Ecto neural progenitor cell (in vitro differentiated cells): ENCODE measurements at places on chromosomes 3 and 15.
A peak's percentile ranks its signal among the peaks of the same experiment; 100 is the strongest.

- peak; percentile 55 for DNase-seq
These were observed 1.3 kb downstream of the RHCG start for GRCh38 chr15:89494941-89495637.

- DNase-seq: no peak
These were observed 5.4 kb downstream of the CRABP1 start for GRCh38 chr15:78345396-78346125.

GRCh38 chr15:25339431-25339830 lies 99.4 kb downstream of the UBE3A start:
- DNase-seq: no peak

- no peak for DNase-seq
These were observed 12.5 kb upstream of the TCAIM start for GRCh38 chr3:44326019-44326418.

- no peak for DNase-seq
These were observed 71.9 kb upstream of the SLC6A11 start for GRCh38 chr3:10744098-10744465.

DNA sequence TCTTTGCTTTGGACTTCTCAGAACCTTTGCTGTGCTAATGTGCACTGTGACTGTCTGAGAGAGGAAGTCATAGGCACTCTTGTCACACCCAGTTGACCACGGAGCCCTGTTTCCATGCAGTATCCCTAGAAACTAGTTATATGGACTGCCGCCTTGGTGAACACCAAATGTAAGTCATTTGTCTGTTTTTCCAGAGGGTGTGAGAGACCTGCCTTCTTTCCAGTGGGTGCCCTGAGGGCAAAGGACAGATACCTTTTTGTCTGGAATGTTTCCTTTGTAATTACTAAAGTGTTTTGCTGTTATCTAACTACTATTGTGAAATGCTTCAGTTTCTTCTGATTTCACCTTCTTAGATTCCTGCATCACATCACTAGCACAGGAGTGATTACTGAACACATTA lies 91.8 kb downstream of the LARS2 start:
- no peak for DNase-seq

- DNase-seq: no peak
These were observed 94.7 kb downstream of the SSR3 start for GRCh38 chr3:156460206-156460611.

GRCh38 chr3:70823622-70824021 lies 511.2 kb upstream of the MDFIC2 start:
- DNase-seq: no peak

DNA sequence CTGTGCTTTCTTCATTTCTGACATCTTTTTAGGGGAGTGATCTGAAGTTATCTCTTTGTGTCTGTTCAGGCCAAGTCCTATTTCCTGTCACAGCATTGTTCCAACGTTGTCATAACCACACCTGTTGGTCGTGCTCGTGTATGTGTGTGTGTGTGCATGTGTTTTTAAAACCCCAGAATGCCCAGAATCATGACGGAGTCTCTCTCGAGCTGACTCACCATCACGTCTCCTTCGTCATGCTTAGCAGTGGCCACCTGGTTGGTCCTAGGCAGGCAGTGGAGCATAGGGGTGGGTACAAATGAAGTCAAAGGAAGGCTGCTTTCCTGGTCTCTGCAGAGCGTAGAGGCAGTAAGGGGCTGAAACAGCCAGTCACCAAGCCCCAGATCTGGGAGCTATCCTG lies 126.8 kb upstream of the ABHD17C start:
- no peak for DNase-seq

- DNase-seq: no peak
These were observed 97.1 kb upstream of the PRR20G start for GRCh38 chr3:127384717-127385539.

DNA sequence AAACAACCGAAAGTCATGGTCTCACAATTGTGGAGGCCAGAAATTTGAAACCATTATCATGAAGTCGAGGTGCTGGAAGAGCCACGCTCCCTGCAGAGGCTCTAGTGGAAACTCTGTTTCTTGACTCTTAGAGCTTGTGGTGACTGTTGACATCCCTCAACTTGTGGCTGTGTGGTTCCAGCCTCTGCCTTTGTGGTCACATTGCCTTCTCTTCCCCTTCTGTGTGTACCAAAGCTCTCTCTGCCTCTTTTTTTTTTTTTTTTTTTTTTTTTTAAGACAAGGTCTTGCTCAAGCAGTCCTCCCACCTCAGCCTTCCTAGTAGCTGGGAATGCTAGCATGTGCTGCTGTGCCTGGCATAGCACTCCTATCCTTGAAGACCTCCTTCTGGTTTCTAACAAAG lies 48.7 kb upstream of the CRTC3 start:
- DNase-seq: no peak

DNA sequence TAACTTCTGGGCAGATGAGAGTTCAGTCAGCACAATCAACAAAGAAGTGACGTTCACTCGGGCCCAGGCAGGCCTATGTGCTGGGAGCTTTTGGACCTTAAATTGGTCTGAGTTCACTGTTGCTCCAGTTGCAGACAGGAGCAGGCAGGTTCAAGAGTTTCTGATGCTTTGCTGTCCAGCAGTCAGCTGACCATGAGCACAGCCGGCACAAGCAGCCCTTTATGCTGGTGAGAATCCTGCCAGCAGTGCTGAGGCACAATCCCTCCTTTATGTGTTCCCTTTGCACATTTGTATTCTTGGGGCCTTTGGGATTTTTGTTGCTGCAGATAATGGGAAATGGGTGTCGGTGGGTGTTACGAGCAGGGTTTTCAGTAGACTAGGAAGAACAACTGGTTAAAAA lies 81.2 kb upstream of the GOLGA8J start:
- no peak for DNase-seq

- DNase-seq: no peak
These were observed 40.4 kb upstream of the SKOR1 start for GRCh38 chr15:67784856-67785430.

- DNase-seq: no peak
These were observed 988 bp upstream of the CFAP92 start for GRCh38 chr3:128994581-128995546.

DNA sequence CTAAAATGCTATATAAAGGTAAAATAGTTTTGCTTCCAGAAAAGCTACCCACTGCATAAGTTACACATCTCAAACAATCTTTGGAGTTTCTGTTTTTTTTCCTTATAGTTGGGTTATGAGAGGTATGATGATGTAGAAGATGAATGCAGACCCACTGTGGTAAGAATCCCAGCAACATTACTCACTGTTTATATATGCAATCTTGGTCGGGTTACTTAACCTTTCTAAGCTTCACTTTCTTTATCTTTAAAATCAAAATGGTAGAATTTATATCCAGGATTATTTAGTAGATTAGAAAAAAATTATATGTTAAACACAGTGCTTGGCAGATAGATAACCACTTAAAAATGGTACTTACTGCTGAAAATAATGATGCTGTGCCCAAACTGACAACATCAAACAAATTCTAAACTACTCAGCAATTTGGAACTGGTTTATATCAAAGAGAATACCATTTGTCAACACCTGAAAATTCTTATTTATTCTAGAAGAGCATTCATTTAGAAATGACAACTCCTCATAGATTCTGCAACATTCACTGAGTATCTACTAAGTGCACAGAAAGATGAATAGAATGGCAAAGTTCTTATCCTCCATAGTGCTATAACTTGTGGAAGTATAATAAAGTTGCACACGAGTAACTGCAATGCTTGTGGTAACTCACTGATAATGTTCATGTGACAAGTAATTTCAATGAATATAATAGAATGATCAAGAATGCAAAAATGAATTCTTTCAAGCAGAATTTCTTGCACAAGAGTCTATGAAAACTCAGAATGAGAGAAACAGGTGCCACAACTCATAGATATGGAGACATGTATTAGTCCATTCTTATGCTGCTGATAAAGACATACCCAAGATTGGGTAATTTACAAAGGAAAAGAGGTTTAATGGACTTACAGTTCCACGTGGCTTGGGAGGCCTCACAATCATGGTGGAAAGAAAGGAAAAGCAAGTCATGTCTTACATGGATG lies 129.0 kb upstream of the SLC7A14 start:
- DNase-seq: no peak

DNA sequence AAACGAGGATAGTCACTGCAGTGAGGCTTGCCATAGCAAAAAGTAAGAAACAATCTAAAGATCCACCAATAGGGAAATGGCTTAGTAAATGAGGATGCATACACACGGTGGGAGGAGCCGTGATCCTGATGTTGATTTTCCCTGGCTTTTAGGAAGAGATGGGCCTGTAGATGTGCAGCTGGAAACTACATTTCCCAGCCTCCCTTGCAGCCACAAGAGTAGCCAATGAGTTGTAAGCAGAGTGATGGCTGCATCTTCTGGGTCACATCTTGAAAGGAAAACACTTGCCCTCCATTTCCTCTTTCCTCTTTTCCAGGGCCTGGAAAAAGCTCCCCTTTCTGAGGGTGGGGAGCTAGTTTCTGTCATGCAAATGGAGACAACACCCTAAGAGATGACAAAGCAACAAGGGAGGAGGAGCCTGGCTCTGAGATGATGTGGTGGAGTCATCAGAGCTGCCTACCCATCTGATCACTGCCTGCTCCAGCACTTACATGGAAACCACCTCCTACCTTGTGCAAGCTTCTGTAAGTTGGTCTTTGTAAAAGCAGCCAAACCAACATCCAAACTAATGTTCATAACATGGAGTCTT lies 139.1 kb downstream of the TLE3 start:
- peak; percentile 42 for DNase-seq

GRCh38 chr3:101574388-101575112 lies 570 bp downstream of the PCNP start:
- no peak for DNase-seq

GRCh38 chr15:52466134-52466701 lies 62.5 kb downstream of the MYO5A start:
- no peak for DNase-seq

DNA sequence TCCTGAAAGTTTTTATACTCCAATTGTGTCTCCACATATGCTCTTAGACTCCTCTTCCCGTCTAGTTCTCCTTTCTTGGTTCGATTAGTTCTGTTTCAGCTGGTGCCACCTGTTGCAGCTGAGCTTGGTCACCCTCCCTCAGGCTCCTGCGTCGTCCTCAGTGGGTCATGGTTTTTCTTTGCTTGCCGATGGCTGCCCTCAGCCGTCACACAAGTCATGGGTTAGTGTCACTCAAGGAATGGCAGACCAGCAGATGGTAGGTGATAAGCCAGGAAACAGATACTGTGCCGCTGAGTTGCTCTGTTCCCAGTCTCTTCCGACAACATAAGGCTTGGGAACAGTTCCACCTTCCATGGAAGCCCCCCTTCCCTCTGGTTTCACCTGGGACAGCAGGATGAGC lies 109.9 kb downstream of the IGF1R start:
- DNase-seq: no peak

DNA sequence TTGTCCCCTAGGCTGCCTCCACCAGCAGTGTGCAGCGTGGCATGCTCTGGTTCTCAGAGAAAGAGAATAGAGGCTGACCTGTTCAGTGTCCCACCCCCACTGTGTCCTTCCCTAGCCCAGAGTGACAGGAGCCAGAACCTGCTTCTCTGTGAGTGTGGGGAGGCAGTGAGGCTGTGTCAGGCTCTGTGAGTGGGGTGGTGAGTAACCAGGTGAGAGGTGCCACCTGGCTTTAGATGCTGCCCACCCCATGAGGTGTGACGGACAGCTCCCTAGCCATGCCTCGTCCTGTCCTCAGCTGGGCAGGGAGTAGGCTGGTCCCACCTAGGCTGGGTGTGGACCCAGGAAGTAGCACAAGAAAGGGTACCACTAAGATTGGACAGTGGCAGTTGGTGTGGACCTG lies 6.3 kb downstream of the TEX264 start:
- no peak for DNase-seq
